ENCODE measurements at places on chromosomes 3 and 15. TPM values are rescaled to one million over a fixed set of nuclear protein-coding genes. Genes with fewer than 3 reads are reported as not detected.

CA12 gene
- 19.8 TPM for total RNA-seq

ONECUT1 gene
- total RNA-seq = not detected

TSEN2 gene
- total RNA-seq = 40.2 TPM

CSPG5 gene
- 0.66 TPM for total RNA-seq

CLEC3B gene
- not detected for total RNA-seq

SCN11A gene
- not detected for total RNA-seq

GOLGA8G gene
- total RNA-seq = not detected

SPATA12 gene
- total RNA-seq = 0.47 TPM

GUCA1C gene
- total RNA-seq = not detected

DNA sequence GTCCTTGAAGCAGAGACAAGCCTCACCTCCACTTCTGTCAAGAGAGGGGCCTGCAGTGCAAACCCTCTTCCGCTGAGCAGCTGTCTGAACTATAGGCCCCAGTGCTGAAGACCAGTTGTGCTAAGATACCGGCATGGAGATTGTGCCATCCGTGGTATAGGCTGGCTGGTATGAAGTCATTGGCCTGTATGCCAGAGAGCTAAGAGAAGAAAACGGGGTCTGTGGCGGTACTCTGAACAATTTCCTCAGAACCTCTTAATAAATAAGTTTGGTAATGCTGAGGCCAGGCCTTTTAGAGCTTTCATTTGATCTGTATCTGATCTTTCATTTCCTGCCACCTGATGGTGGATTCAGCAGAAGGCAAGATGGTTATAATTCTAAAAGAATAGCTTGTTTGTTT, 123.0 kb downstream of the LRIG1 start:
- no peak for DNase-seq

DNA sequence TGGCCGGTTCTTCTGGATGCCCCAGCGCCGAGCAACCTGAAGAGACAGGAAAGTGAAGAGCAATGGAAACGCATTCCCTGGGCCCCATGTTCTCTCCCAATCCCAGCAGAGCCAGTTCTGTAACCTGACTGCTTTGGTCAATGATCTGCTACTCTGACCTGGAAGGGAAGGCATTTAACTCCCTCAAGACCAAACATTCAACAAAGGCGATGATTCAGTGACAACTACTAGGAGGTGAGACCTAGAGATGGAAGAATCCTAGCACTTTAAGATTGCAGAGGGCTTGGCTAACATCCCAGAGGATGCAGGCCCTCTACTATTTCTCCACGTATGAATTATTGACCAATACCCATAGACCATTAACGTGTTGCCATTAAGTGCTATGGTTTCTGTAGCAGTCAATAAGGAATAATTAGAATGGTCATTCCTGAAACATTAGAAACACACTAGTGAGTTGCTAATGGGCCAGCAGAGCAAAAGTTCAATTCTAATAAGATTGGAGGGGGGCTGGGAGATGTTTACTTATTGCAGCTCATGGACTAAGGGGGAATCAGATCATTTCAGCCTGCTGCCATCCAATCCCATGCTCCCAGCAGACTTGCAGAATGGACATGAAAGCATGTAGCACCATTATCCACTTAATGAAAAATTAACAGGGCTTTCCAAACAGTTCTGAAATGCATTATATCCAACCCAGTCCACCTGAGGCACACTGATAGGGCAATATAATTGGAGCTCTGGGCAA, 56.6 kb downstream of the ETV5 start:
- DNase-seq = no peak

DNA sequence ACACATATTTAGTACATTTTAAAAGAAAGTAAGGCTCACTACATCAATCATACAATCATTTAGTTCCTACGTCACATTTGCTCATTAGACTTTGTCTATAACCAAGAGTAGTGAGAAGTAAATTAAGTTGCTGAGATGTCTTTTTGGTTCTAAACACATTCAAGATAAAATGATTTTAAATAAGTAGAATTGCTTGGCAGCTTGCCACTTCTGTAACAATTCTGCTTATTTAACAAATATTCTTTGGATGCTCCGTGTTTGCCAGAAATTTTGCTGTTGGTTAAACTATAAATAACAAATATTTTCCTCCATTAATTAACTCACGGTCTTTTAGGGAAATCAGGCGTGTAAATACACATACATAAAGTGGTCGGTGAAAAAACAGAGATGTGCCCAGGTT, 18.3 kb downstream of the SUCNR1 start:
- DNase-seq = no peak

- no peak for DNase-seq
Observed at GRCh38 chr3:17579289-17580031, 163.0 kb downstream of the TBC1D5 start.

DNA sequence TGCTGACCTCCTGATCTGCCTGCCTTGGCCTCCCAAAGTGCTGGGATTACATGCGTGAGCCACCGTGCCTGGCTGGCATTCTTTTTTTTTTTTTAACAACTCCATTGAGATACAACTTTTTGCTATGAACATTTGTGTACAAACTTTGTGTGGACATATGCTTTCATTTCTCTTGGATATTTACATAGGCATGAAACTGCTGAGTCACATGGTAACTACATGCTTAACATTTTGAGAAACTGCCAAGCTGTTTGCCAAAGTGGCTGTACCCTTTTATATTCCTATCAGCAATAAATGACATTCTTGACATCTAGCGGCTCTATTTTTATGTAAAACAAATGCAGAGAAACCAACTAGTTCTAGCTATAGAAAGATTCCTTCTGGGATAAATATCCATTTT, 8.7 kb upstream of the YEATS2 start:
- DNase-seq = peak; percentile 51

- no peak for DNase-seq
Observed at GRCh38 chr15:56844892-56845291, 73.6 kb upstream of the TCF12 start.

- no peak for DNase-seq
Observed at GRCh38 chr15:47839233-47839825, 122.0 kb downstream of the SEMA6D start.

DNA sequence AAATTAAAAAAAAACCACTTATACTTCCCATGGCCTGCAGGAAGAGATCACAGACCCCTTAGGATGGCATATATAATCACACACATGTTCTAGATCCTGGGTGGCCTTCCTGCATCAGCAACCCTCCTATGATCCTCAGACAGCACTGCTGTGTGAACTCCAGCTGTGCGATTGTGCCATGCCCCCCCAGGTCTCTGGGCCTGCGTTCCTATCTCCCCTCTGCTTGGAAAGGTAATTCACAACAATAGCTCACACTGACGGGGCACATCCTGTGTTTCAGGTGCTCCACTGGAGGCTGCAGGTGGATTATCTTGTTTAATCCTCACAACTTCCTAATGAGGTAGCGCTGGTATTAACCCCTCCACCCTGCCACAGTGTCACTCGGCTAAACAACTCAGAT, 71.2 kb upstream of the GLCE start:
- DNase-seq = no peak

GRCh38 chr3:161957467-161957866, 460.9 kb downstream of the OTOL1 start:
- DNase-seq = peak; percentile 18

- DNase-seq = peak; percentile 21
Observed at GRCh38 chr3:160661660-160662059, 15.3 kb upstream of the ARL14 start.

DNA sequence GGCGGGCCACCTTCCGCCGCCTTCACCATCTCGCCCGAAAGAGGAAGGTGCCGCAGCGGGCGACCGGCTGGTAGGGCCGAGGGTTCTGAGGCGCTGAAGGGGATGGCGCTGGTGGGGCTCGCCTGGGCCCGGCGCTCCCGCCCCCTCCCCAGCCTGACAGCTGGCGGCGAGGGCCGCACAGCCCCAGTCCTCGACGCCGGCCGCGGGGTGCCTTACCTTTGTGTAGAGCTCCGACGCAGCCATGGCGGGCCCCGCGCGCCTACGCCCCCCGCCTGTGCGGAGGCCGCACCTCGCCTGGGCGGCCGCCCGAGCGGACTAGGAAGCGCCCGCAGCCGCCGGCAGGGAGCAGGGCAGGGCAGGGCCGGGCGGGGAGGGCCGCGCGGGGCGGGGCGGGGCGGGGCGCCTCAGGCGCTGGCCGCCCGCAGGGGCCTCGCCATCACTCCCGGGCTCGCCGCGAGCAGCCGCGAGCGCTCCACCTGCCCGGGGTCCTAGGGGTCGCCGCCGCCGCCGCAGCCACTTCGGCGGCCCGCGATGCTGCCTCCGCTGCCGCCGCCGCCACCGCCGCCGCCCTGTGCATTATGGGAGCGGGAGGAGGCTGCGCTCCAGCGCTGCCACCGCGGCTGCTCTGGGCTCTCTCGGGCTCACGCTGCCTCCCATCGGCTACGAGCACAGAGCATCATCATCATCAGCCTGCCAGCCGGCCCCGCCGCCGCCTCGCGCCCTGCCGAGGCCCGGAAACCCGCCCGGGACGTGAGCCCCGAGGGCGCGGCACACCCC, at the start of gene MYO5A:
Gene MYO5A (minus strand): TSS at position 317 of the 777 bp plus-strand sequence. CDS start 74 bp downstream, at position 243.
- DNase-seq = peak; percentile 63

- no peak for DNase-seq
Observed at GRCh38 chr15:32888221-32888761, 170.5 kb downstream of the GREM1 start.
